ENCODE measurements at places on chromosomes 2 and 18.

GRCh38 chr2:227179988-227180685 is 15.7 kb downstream of the COL4A3 start:
- DNase-seq: no peak

GRCh38 chr18:23539296-23539695 is 36.0 kb downstream of the RMC1 start:
- no peak for DNase-seq

DNA sequence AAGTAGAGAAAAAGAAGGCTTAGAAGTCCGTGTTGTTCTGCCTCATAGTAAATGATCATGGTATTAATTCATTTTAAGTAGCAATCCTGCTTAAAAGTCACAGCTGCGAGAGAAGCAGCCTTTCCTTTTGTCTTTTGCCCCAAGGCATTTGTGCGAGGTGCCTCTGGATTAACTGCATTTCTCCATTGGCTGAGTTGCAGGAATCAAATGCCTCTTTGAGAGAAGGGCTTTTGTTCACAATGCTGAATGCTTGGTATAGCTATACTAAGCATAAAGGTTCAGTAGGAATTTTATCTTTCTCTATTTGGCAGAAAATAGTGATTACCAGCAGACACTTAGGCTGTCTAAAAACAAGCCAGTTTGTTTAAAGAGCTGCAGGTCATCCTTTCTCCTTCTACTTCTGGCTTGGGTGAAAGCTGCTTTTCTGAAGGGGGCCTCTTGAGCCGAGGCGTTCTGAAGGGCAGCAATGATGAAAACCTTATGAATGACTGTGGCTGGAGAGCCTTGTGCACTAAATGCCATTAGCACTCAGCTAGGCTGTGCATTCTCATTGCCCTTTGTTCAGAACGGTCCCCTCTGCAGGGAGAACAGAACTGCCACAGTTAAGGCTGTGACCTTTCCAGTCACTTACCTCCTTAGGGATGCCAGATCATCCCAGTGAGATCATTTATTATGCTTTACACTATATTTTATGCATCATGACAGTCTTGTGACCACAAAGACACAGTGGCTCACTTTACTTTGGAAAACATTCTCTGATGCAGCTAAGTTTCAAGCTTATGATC is 68.8 kb upstream of the TMEM87B start:
- DNase-seq: peak; percentile 39

GRCh38 chr2:178269438-178270224 is 75.3 kb downstream of the OSBPL6 start:
- DNase-seq: no peak

- DNase-seq: no peak
These were observed 482.5 kb downstream of the BCL11A start for GRCh38 chr2:60070736-60071489.

GRCh38 chr2:61471905-61472805 is 1.3 kb upstream of the USP34 start:
- DNase-seq: peak; percentile 48

DNA sequence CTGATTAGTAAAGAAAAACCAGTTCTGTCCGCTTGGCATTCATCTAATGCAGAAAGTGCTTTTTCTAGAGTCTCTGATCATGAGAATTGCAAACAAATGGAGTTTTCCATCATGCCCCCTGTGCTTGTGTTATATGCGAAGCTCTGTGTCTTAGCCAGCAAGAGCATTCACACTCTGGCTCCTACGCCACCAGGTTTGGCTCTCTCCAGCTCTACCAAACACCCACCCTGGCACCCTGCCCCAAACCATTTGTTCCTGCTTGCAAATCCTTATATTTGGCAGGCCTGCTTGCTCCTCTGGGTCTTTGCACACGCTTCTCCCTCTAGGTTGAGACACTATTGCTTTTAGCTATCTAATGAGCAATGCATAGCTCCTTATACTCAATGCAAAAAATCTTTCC is 204.1 kb upstream of the CYRIA start:
- no peak for DNase-seq

Measured in M059J (cell line).